ENCODE measurements at places on chromosomes 2 and 18. TPM values are rescaled to one million over a fixed set of nuclear protein-coding genes. Genes with fewer than 3 reads are reported as not detected.

- no peak for DNase-seq
Measured at GRCh38 chr18:58640891-58641610, 12.2 kb upstream of the ALPK2 start.

DNA sequence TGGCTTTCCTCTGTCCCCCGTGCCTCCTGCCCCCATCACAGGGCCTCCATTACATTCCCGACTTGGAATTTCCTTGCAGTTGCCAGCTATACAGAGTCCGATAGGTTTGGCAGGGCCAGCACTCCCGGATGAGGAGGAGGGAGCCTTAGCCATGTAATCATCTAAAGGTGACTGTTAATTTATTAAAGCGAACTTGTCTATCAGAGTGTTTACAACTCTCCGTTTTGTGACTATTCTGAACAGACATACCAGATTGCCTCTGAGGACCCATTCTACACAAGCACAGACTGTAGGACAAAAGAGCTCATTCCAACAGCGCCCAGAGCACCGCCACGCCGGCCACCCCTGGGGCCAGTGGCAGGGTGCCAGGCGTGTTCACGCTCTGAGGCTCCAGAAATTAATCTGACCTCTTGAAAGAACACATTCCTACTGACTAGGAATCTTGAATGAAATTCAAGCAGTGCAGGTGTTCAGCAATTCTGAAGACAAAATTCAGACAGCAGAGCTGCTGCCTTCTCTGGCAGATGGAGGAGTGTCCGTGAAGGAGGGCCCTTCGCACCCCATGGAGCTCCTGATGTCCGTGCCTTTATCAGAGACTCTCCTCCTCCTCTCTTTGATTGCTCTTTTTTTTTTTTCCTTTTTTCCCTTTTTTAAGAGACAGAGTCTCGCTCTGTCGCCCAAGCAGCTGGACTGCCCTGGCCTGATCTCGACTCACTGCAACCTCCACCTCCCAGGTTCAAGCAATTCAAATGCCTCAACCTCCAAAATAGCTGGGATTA, 58.1 kb upstream of the RALBP1 start:
- DNase-seq: peak; percentile 54

- no peak for DNase-seq
Measured at GRCh38 chr18:49008716-49009115, 58.0 kb upstream of the SMAD7 start.

GRCh38 chr18:27983780-27984179, 193.2 kb downstream of the CDH2 start:
- no peak for DNase-seq

DNA sequence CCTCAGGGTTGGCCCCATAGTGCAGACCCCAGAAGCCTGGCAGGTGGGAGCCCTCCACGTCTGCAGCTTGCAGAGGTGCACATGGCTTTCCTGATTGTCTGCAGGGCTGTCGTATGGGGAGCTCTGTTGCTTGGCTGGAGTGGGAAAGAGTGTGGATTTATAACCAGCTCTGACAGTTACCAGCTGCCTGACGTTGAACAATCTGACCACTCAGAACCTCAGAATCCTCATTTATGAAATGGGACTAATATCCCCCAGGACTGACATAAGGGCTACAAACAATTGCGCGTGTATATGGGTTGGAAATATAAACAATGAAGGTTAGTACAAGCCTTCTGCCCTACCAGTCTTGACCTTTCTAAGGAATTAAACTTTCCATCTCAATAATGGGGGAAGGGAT, 13.9 kb upstream of the PXDN start:
- DNase-seq: no peak

DNA sequence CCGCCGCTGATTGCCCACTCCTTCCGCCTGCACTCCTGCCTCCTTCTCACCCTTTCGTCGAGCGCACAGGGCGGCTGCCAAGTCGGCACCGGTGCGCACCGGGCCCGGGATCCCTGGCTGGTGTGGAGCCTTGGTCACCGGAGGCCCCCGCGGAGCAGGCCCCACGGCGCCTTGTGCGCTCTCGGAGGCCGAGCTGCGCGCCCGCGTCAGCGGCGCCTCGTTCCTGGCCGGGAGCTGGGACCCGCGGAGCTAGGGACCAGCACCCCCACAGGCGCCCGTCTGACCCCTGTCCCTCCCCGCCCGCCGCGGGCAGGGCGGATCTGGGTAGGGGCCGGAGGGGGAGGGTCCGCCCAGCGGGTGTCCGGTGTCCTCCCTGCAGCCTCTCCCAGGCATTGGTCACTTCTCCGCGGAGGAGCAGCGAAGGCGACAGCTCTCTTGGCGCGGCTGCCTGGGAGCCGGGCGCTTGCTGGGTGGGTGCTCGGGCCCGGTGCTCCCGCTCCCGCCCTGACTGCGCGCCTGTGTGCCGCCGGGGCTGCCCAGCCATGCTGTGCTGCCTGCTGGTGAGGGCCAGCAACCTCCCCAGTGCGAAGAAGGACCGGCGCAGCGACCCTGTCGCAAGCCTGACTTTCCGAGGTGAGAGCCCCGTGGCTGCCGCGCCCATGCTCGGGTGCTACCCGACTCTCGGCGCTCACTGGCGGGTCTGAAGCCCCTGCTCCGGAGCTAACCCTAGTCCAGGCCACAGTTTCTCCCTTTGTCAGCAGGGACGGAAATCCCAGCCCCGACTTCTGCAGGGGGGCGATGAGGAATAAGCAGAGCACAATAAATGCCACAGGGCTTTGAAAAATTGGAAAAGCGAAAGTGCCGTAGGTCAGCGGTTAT, 13.2 kb downstream of the DYSF start:
- DNase-seq: peak; percentile 35

- peak; percentile 35 for DNase-seq
Measured at GRCh38 chr2:219079417-219079816, 18.7 kb upstream of the IHH start.

DNA sequence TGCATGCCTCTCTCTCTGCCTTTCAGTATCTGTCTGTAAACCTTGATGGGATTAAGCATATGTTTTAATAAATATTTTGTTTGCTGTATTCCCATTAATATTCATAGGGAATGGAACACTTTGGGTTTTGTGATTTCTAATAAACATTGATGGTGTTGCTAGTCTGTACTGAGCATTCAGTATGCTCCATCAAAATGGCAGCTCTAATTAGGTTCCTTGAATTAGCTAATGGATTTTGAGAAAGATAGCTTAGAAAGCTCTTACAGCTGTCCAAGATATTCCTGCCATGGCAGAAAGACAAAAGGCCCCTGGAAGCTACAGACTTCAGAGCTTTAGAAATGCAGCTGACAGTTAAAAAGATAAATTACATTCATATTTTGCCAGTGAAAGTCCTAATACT, 199.2 kb upstream of the NRP2 start:
- no peak for DNase-seq

Gene SUMO1
- total RNA-seq: 387 TPM

Gene TRIM43
- not detected for total RNA-seq

Gene ELMOD3
- total RNA-seq: 14.9 TPM

Measured in A172 (cell line).